ENCODE measurements at places on chromosomes 11 and 22. TPM values are rescaled to one million over a fixed set of nuclear protein-coding genes. Genes with fewer than 3 reads are reported as not detected.

C11orf97 gene
- not detected for total RNA-seq

MIAT gene
- total RNA-seq = 7.3 TPM

SHANK3 gene
- total RNA-seq = not detected

DNA sequence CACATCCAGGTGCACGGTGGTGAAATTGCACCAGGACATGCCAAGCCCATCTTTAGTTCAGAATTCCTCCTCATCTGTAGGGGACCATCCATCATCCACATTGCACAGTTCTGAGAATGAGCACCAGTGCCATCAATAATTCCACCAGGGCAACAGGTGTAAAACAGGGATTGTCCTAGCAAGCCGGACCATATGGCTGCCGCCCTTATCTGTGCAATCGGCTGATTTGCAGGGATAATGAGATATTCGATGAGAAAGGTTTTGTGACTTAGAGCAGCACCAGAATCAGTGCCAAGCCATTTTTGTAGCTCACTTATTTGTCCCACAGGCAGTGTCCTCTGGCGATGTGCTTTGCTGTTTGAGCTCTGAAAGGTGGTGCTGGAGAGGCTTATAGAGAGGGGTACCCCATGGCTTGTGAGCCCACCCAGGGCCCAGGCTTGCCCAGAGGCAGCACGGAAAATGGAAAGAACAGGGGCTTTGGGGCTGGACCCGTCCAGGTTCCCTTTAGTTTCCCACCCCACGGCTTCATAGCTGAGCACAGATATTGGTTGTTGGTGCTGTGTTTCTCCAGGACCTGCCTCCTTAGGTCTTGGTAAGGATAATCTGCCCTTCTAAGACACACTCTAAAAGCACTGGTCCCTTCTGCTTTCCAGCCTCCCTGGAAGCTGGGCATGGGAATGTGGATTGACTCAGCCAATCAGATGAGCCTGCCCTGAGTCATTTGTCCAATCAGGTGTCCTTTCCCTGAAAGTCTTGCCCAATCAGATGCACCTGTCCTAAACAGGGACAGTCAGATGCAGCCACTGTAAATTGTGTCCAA is 84.0 kb upstream of the SHANK2 start:
- no peak overlapping the region for H3K27ac ChIP-seq
- no peaks in the 10 kb centered on the region for H3K4me1 ChIP-seq
- peaks cover 6% of the 10 kb centered on the region for H3K27me3 ChIP-seq
- no peak overlapping the region for H3K4me3 ChIP-seq
- H3K36me3 ChIP-seq = no peaks in the 10 kb centered on the region
- DNase-seq = no peak

DNA sequence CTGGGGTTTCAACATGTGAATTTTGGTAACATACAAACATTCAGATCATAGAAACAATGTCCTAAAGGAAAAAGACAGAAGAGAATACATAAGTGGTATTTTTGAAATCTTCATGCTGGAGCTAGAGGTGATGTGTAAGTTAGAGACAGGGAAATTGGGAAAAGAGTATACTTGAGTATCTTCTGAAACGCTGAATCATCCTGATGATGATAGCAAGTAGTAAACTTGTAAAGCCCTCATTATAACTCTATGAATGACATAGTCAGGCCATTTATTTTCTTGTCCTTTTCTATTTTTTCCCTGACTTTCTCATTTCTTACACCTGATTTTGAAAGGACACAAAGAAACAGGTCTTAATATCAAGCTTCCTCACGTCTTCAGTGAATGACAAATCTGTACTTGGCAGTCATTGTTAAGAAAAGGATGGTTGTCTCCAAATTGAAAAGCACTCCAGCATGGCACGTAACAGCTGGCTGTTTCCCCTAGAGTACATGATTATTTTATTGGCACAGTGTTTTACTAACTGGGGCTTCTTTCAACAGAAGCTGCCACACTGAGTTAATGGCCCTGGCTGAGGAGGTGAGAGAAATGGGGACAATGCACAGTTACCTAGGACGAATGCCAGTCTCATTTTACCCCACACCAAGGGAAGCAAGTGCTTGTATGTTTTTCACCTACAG is 140.7 kb upstream of the CTSC start:
- H3K4me3 ChIP-seq = no peak overlapping the region
- DNase-seq = no peak
- H3K4me1 ChIP-seq = no peaks in the 10 kb centered on the region
- H3K27me3 ChIP-seq = no peaks in the 10 kb centered on the region
- H3K36me3 ChIP-seq = no peaks in the 10 kb centered on the region
- H3K27ac ChIP-seq = no peak overlapping the region

DNA sequence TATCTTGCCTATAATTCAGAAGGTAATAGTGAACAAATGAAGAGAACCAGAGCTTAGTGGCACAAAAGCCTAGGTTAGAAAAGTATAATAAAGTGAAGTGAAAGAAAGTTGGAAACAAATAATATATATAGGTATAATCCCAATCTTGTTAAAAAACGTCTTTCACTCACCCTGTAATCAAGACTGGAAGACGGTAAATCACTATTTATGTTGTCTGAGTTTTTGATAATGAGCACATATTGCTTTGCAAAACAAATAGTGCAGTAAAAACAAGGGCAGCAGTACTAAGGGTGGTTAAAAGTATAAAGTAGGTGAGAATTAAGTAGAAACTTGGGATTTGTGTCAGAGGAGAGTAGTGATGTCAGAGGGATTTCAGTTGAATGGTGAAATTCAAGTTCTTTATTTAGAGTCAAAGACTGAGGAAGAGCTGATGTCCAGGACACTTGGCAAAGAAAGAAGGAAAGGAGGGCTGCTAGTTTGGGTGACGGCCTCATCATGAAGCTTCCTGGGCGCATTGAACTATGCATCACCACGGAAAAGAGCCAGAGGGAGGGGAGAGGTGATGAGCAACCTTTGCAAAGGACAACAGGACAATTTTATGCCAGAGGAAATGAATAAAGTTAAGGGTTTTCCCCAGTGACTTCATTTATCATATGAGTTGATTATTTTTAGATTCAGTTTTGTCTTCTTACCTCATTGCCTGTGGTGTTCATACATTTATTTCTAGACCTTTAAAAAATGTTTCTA is 11.4 kb downstream of the NCAM1 start:
- H3K36me3 ChIP-seq = no peaks in the 10 kb centered on the region
- H3K4me1 ChIP-seq = no peaks in the 10 kb centered on the region
- peaks cover 3% of the 10 kb centered on the region for H3K27me3 ChIP-seq

DNA sequence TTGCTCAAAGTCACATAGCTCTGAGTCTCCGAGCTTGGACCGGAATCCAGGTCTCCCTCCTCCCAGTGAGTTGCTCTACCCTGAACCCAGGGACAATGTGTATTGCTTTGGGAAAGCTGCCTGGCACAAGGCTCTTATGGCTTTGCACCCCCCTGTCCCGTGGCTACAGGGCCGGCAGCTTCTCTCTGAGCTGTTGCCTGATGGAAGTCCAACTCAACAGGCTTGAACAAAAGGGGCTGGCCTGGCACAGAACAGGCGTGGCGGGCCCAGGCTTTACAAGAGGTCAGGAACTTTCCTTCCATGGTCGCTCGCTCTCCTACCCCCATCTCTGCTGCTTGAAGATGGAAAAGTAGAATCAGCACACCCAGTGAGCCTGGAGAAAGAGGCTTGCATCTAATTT is 34.3 kb downstream of the MYEOV start:
- no peaks in the 10 kb centered on the region for H3K4me1 ChIP-seq
- no peaks in the 10 kb centered on the region for H3K27me3 ChIP-seq
- no peak for DNase-seq
- H3K27ac ChIP-seq = no peak overlapping the region
- H3K36me3 ChIP-seq = no peaks in the 10 kb centered on the region

- no peaks in the 10 kb centered on the region for H3K27me3 ChIP-seq
- H3K4me3 ChIP-seq = no peak overlapping the region
- H3K27ac ChIP-seq = no peak overlapping the region
- no peaks in the 10 kb centered on the region for H3K4me1 ChIP-seq
- DNase-seq = no peak
Measured at GRCh38 chr11:30960387-30960992, 374.3 kb upstream of the MPPED2 start.

DNA sequence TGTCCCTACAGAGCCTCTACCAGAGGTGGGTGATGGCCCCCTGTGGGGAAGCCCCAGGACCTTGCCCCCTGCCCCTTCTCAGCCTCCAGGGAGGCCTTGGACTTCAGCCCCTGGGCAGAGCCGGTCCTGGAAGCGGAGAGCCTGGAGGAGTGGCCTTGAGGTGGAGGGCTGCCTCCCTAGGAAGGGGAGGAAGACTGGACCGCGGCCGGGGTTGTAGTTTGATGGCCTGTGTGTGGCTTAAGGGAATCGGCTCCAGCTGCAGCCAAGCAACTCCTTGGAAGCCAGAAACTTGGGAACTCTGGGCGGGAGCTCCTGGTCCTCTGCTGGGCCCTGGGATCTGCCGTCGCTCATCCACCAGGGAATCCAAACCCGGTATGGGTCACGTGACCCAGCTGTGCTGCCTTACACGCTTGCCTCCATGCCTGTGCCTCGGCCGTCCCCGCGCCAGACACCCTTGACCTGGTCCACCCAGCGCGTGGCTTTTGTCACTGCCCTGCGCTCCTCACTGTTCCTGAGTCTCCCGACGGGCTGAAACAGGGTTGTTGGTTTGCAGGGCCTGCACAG is 23.5 kb upstream of the ARHGAP8 start:
- peaks cover 14% of the 10 kb centered on the region for H3K36me3 ChIP-seq
- peaks cover 10% of the 10 kb centered on the region for H3K4me1 ChIP-seq
- no peak overlapping the region for H3K4me3 ChIP-seq
- no peaks in the 10 kb centered on the region for H3K27me3 ChIP-seq
- DNase-seq = no peak

DNA sequence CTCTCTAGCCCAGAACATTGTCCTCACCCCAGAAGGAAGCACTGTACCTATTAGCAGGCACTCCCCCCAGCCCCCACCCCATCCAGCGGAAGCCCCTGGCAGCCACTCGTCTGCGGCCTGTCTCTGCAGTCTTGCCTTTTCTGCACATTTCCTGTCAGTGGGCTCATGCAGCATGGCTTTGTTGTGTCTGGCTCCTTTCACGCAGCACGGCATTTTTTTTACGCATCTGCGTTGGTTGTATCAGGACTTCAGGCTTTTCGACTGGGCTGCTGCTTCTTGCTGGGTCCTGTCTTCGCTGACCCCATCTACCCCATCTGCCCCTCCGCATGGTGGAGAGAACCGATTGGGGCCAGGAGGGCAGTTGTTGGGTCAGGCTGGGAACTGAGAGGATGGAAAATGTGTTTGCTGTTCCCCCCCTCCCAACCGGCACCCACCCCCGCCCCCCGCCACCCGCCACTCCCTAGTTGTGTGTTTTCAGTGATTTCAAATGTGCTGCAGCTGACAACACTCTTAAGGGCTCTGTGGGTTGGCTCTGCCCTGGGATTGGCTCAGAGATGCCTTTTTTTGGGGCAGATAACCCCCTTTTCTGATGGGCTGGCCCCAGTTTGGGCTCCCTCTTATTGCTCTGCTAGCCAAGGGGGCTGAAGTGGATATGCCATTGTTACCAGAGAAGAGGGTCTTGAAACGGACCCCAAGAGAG is 110.0 kb downstream of the KIAA1671 start:
- H3K27me3 ChIP-seq = peaks cover 21% of the 10 kb centered on the region
- no peak for DNase-seq
- H3K4me1 ChIP-seq = peaks cover 8% of the 10 kb centered on the region
- no peak overlapping the region for H3K4me3 ChIP-seq
- no peak overlapping the region for H3K27ac ChIP-seq

GRCh38 chr11:15073361-15074205 is at the start of gene CALCB:
CALCB (plus strand) TSS chr11:15073593; CDS start chr11:15074719, 1,126 bp downstream.
- no peaks in the 10 kb centered on the region for H3K36me3 ChIP-seq
- DNase-seq = no peak
- H3K27ac ChIP-seq = no peak within 1 kb of the TSS

GRCh38 chr11:117752071-117752470 is 44.9 kb downstream of the DSCAML1 start:
- no peaks in the 10 kb centered on the region for H3K36me3 ChIP-seq
- no peak overlapping the region for H3K27ac ChIP-seq
- no peaks in the 10 kb centered on the region for H3K4me1 ChIP-seq
- no peak for DNase-seq
